ENCODE measurements at places on chromosomes 4 and X. TPM values are rescaled to one million over a fixed set of nuclear protein-coding genes. Genes with fewer than 3 reads are reported as not detected.

Gene TMPRSS11F
- not detected for total RNA-seq

Gene GATA1
- total RNA-seq: not detected

Gene SCML2
- 9.8 TPM for total RNA-seq

Gene CLDN34
- total RNA-seq: not detected

Gene IL13RA2
- total RNA-seq: 0.08 TPM

Gene RNF128
- 0.06 TPM for total RNA-seq

Gene VCX
- total RNA-seq: not detected

Gene GAGE12E
- total RNA-seq: not detected

Gene XAGE1B
- 206 TPM for total RNA-seq

Gene PABPC1L2B
- not detected for total RNA-seq

Gene MFSD8
- total RNA-seq: 13.2 TPM

Gene MAB21L2
- not detected for total RNA-seq

Gene HTT-AS
- total RNA-seq: not detected

Gene FGF13
- total RNA-seq: 0.05 TPM

Gene MAGEB2
- not detected for total RNA-seq

Gene DYNLT3
- 14.3 TPM for total RNA-seq

Gene DNAAF6
- not detected for total RNA-seq

Gene P2RY4
- total RNA-seq: not detected
